Stimulated activated memory B cell treated with anti-CD40 and anti-IgM and Interleukin-4, amounts not matched to agents 10 μg/mL and 1 μg/mL and 100 μg/mL, for 72 hours (primary cell): ENCODE measurements at places on chromosomes 4 and X.
A peak's percentile ranks its signal among the peaks of the same experiment; 100 is the strongest.

DNA sequence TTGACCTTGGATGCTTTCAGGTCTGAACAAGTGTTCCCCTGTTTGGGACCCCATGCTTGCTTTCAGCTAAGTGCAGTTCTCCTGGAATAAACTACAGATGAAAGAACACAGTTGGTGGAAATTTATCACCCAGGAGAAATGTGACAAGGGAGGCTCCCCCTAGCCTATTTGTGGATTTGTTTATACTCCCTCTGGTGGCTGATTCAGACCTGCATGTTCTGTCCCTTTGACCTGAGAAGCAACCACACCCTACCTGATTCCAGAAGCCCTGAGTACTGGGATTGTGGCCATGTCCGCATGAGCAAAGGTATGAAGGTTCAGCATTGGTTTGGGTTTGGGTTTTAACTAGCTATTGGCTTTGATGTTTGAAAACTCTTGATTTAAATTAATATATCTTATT is 440.9 kb downstream of the MID1IP1 start:
- no peak for ATAC-seq

GRCh38 chr4:126238013-126238412 is 923.3 kb downstream of the FAT4 start:
- no peak for ATAC-seq

DNA sequence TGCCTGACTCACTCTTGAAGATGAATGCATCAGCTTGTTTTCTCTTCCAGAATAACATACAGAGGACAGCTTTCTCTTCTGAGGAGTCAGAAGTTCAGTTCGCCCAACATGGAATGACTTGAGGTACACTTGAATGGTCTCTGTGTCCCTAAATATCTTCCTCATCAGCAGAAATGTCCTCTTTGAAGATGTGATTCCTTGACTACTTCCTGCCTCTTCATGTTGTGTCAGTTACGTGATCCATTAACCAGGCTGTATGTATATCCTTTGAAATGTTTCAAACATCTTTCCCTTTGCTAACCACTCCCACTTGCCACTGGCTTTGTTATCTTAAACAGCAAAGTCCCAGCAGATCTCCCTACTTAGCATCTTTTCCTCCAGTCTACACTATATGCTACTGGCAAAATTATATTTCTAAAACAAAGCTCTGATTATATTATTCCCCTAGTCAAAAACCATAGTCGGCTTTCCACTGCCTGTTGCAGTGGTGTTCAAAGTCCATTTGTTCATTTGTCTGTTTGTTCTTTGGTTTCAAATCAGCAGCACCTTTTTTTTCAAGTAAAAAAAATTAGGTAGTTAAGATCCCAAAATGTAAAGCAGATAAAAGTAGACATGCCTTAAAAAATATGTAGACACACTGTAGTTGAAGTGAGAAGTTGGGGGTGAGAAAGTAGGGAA is 82.1 kb upstream of the PAK3 start:
- no peak for ATAC-seq

DNA sequence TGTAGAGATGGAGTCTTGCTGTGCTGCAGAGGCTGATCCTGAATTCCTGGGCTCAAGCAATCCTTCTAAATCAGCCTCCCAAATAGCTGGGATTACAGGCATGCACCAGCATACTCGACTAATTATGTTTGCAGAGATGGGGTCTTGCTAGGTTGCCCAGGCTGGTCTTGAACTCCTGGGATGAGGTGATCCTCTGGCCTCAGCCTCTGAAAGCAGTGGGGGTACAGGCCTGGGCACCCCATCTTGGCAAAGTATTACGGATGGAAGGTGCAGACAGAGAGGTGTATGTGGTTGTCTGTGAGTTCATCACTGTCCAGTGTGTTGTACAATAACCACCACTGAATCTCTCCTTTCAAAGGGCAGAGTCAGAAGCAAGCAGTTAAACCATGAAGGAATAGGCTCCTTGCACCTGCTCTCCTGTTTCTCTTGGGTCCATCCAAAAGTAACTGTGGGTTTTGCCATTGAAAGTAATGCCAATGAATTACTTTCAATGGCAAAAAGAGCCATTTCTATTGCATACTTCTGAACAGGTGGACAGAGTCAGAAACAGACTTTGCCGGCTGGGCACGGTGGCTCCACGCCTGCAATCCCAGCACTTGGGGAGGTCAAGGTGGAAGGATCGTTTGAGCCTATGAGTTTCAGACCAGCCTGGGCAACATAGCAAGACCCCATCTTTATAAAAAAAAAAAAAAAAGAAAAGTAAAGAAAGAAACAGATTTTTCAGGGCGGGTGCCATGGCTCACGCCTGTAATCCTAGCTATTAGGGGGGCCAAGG is 7.0 kb upstream of the AKAP17A start:
- ATAC-seq, result no peak

DNA sequence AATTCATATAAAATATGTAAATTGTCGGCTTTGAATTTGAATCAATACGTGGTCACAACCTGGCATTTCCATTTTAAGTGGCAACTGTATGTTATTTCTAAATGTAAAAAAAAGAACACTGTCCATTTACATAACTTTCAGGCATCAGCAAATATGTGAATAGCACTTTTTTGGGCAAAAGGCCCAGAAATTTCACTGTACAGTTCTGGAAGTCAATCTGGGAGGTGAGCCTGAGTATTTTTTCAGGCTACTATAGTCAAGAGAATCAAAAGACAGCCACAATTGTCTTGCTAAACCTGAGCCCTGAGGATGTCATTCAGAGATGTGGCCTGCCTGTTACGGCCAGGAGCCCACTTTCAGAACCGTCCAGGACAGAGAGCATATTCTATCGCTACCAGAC is 543.9 kb upstream of the MAGEB2 start:
- no peak for ATAC-seq

- ATAC-seq, result no peak
These were observed 42.1 kb downstream of the TEX13B start for GRCh38 chrX:107940095-107940494.

- ATAC-seq, result no peak
These were observed 80.2 kb downstream of the HTRA3 start for GRCh38 chr4:8349664-8350236.

DNA sequence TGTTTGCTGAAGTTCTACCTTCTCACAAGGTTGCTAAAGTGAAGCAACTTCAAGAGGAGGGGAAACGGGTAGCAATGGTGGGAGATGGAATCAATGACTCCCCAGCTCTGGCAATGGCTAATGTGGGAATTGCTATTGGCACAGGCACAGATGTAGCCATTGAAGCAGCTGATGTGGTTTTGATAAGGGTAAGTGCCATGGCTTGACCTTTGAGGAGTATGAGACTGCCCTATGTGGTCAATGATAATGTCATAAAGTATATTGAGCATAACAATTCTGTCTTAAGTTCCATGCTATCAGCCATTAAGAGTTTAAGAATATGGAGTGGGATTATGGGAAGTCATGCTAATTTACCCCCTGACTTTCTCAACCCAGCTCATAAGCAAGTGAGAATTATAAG is 61.4 kb upstream of the PGK1 start:
- ATAC-seq, result no peak

- no peak for ATAC-seq
These were observed 1.8 kb downstream of the SPCS3 start for GRCh38 chr4:176321589-176321988.

GRCh38 chr4:115233600-115233999 is 120.2 kb upstream of the NDST4 start:
- no peak for ATAC-seq

GRCh38 chr4:41280010-41280409 is 23.3 kb downstream of the UCHL1 start:
- no peak for ATAC-seq

DNA sequence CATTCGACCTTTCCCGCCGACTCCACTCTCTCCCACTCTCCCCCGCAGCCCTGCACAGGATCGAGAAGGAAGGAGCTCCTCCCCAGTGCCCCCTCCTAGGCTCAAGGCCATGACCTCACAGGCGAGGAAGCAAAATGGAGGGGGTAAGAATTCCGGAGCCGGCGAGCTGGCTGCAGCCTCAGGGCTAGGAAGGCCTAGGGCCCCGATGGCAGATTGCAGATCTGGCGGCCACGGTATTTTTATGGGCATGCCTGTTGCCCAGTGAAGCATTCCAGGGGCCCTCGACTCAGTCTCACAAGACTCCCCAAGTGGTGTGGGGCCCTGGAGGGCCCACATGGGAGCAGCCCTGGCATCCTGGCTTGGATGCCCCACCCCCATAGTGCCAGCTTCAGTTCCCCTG is 942 bp upstream of the L1CAM start:
- ATAC-seq, result no peak

DNA sequence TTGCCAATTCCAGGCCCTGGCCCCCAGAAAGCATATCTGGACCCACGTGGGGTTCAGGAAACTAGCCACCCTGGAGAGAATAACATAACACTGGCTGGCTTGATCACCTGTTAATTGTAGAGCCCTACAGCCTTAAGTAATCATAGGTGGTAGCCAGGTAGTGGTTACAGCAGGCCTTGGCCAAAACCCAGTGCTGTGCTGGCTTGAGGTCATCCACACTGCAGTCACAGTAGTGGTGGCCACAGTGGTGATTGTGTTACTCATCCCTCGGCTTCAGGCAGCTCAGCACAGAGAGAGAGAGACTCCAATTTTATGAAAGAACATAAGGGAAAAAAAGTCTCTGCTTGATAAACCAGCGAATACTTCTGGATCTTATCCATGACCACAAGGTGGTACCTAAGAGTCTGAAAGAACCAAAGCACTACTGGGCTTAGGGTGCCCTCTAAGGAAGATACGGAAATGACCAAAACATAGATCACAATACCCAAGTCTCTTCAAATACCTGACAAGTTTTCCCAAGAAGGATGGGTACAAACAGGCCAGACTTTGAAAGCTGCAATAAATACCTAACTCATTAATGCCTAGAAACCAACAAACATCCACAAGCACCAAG is 46.6 kb upstream of the CDX4 start:
- no peak for ATAC-seq

DNA sequence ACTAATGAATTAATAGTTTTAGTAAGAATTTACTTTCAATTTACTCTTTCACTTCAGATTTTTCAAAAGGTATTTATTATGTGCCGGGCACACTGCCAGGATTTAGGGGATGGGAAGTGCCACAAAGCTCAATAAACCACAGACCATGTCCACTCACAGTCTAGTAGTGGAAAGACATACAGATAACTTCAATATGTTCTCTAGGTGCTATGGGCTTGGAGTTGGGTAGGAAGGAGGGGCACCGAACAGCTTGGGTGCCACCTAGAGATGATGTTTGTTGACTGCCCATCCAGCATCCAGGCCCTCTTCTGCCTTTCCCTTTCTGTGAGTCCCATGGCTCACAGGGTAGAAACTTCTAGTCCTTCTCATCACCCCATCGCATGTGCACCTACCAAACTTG is 17.8 kb downstream of the MFAP3L start:
- peak; percentile 44 for ATAC-seq

- no peak for ATAC-seq
These were observed 187.6 kb downstream of the PDGFC start for GRCh38 chr4:156783966-156784365.

- no peak for ATAC-seq
These were observed 1.4 kb downstream of the TREX2 start for GRCh38 chrX:153444333-153445011.

- no peak for ATAC-seq
These were observed 45.4 kb downstream of the SCD5 start for GRCh38 chr4:82753238-82753637.

DNA sequence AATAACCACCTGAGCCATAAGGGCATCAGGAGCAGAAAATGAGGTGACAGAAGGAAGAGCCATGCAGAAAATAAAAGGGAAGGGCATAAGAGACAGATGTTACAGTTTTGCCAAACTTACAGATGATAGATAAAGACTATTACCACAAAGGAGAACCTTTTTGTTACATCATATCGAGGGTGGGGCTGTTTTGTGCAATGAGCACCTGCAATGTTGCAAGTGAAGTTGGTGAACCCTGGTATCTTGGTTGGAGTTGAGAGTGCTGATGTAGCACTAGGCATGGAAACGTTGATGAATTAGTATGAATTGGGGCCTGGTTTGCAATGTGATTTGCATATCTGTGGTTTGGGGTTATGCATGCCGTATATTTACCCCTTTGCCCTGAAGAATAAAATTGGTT is 119.8 kb upstream of the TEX13D start:
- ATAC-seq, result no peak

- ATAC-seq, result no peak
These were observed 41.0 kb upstream of the PITX2 start for GRCh38 chr4:110663738-110664444.

- no peak for ATAC-seq
These were observed 344.7 kb downstream of the PCDH10 start for GRCh38 chr4:133493776-133494175.

GRCh38 chrX:124098089-124098488 is 136.6 kb downstream of the STAG2 start:
- ATAC-seq, result no peak

- ATAC-seq, result no peak
These were observed 173.8 kb upstream of the DCAF12L2 start for GRCh38 chrX:126339928-126340327.

DNA sequence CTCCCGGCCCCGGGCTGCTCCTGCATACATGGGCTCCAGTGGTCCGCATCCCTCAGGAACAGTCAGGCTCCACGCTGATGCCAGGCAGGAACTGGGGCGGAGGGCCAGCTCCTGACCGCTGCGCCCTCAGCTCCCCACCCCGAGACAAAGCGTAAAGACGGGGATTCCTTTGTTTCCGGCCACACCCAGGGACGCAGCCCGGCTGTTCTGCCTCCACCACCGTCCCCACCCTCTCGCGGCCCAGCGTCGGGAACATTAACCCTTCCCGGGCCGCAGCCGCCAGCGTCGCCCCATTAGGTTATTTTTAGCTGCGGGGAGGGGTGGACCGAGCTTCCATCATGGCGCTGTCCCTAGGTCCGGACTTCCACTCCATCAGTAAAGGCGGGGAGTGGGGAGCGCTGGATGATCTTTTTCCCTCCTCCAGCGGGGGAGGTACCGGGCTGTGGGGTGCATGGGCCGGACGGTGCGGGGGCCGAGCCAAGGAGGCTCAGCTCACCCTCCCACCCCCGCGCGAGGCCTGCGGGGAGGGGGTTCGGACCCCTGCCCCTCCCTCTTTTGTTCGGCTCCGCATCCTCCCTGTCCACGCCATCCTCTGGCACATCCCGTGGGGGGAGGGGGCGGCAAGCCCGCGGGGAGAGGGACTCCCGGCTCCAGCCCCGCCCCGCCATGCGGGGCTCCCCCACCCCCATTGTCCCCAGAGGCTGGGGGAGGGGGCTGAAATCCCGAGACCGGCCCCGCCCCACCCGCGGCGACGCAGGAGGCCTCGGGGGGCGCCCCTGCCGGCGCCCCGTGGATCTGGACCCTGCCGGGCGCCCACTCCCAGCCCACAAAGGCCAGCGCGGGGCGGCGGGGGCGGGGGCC is 5.3 kb downstream of the CRMP1 start:
- peak; percentile 37 for ATAC-seq

GRCh38 chrX:9562851-9563250 is 98.0 kb downstream of the TBL1X start:
- no peak for ATAC-seq

- no peak for ATAC-seq
These were observed 185.5 kb downstream of the MGST2 start for GRCh38 chr4:139851133-139851532.

GRCh38 chrX:153539171-153539978 is 21.9 kb downstream of the ATP2B3 start:
- ATAC-seq, result peak; percentile 80

GRCh38 chrX:154123241-154124219 is 20.5 kb upstream of the OPN1LW start:
- peak; percentile 66 for ATAC-seq
